NCI-H1694 (cell line): ENCODE measurements at places on chromosomes 3 and 15.

- DNase-seq: peak; percentile 86
Observed at GRCh38 chr3:124351430-124352148, 359.7 kb upstream of the ROPN1 start.

- no peak for DNase-seq
Observed at GRCh38 chr3:43949594-43949993, 258.9 kb downstream of the ABHD5 start.

GRCh38 chr3:70020906-70021660 is 21.6 kb downstream of the SAMMSON start:
- DNase-seq: no peak

GRCh38 chr3:169528289-169528688 is 135.2 kb downstream of the MECOM start:
- DNase-seq: no peak

- no peak for DNase-seq
Observed at GRCh38 chr15:65085990-65086679, 9.6 kb downstream of the KBTBD13 start.

DNA sequence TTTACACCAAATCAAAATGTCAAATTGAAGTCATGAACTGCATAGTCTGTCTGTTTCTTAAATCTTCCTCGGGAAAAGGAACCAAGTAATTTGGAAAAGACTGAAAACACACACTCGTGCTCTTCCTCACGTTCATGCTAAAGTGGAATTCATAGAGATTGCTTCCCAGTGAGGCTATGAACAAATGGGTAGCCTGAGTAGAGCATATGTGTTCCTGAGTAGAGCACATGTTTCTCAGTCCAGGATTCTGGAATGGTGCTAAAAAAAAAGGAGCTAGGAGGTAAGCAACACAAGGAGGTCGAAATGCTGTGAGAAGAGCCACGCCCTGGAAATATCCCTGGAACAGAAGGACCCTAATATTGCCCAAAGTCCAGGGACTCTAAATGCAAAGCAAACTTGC is 494.2 kb upstream of the THBS1 start:
- DNase-seq: no peak

DNA sequence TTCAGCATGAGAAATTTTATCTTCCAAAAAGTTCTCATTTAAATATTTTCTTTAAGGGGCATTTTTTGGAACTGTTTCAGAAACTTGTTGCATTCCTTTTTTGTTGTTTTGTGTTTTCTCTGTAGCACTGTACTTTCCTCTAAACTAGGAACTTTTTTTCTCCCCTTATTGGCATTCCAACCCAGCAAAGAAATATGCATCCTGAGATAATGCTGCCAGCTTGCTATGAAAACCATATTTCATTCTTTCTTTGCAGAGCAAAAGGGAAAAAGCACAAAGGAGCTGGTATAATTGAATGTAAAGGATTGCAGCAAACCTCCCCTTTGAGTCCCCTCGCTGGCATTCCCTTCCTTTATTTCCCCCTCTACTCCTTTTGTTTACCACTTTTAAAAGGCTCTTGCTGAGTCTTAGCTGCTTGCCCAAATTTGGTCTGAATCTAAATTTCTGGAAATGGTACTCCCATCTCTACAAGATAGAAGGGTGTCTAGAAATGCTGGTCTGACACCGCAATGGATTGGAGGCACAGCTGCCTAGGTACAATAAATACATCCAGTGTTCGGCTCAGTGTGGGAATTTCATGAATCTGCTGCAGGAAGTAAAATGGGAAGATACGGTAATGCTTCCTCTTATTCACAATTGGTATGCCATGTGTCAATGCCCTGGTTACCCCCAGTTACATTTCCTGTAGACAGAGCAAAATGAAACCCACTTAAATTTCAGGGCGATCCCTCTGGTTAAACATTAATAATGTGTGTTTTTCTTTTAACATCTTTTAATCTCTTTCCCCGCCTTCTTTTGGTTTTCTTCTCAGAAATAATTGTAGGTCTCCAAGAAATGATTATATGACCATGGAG is 156.6 kb downstream of the MEIS2 start:
- DNase-seq: no peak

DNA sequence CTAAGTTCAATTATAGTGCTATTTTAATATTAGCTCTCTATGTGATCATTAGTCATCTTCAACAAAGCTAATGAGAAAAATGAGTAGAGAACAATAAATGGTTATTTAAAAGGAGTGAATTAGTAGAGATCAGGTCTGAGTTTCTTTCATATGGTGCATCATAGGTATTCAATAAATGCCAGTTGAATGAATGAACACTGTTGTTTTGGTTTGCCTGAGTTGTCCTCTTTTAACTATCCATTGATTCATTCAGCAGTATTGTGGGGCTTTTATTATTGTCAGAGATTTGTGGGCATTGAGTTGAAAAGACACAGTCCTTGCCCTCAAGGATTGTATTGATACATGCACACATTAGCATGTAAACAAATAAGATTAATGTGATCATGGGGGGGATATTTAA is 88.2 kb downstream of the AGBL1 start:
- no peak for DNase-seq

- DNase-seq: no peak
Observed at GRCh38 chr3:111506435-111506834, 35.6 kb upstream of the CD96 start.

- no peak for DNase-seq
Observed at GRCh38 chr3:168802766-168803165, 707.0 kb upstream of the GOLIM4 start.

GRCh38 chr3:46824211-46824970 is 38.9 kb downstream of the MYL3 start:
- no peak for DNase-seq

DNA sequence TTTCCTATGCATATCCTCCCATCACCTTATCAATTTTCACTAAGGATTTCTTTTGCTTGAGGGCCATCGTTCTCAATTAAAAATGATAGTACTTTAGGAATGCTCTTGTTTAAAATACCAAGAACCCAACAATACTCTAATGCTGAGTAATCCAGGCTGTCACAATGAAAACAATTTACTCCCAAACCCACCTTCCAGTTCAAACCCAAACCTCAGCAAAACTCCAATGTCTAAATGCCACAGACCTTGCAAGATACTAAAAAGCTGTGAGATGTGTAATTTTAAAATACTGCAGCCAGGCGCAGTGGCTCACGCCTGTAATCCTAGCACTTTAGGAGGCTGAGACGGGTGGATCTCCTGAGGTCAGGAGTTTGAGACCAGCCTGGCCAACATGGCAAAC is 889.8 kb downstream of the ROBO1 start:
- DNase-seq: no peak

DNA sequence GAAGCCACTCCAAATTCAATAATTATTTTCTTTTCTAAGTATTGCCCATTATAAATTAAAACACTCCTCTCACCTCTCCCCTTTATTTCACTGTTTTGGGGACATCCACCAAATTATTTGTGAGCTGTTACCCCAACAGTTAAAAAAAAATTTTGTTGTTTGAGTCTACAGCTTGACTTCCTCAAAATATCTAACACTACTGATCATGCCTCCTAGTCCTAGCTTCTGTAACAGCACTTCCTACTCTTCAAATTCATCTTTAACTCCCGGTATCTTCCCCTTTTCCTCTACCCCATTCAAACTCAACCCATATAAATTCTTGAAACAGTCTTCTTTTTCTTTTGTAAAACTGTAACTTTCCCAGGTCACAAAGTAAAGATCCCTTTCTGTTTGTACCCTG is 15.9 kb downstream of the PARL start:
- no peak for DNase-seq

DNA sequence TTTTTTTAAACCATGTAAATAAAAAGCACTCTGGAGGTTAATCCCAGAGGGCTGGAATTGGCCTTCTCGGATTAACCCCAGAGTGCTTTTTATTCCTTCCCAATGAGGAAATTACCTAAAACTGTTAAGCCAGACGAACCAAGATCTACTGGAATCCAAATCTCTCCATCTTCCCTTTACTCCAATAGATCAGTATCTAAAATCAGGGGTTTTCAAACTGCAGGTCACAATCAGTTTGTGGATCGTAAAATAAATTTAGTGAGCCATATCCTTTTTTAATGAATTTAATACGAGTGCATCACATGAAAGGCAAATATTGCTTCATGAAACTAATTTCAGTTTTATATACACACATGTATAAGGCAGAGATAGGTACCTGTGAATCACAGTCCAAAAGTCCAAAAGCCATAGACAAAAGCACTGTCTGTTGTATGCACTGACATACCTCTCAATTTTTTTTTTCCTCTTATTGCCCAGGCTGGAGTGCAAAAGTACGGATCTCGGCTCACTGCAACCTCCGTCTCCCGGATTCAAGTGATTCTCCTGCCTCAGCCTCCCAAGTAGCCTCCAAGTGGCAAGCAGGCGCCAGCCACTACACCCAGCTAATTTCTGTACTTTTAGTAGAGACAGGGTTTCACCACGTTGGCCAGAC is 61.3 kb downstream of the TBL1XR1 start:
- no peak for DNase-seq

- DNase-seq: no peak
Observed at GRCh38 chr3:33067484-33067883, 29.5 kb downstream of the GLB1 start.

DNA sequence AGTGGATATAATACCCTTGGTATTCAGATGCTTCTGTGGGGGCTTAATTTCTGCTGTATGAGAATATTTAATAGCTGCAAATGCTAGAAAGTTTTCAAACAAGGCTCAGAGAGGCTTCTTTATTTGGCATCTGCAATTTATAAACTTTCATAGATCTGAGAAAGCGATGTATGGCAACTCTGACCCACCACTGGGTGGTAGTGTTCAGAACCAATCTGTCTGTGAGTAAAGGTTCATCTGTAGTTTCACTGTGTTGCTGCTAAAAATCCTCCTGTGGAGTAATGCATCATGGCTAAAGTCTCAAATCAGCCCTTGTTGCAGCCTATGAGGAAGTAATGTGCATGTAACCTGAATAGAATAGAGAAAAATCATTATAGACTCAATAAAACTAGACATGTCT is 47.4 kb downstream of the CLSTN2 start:
- peak; percentile 60 for DNase-seq

DNA sequence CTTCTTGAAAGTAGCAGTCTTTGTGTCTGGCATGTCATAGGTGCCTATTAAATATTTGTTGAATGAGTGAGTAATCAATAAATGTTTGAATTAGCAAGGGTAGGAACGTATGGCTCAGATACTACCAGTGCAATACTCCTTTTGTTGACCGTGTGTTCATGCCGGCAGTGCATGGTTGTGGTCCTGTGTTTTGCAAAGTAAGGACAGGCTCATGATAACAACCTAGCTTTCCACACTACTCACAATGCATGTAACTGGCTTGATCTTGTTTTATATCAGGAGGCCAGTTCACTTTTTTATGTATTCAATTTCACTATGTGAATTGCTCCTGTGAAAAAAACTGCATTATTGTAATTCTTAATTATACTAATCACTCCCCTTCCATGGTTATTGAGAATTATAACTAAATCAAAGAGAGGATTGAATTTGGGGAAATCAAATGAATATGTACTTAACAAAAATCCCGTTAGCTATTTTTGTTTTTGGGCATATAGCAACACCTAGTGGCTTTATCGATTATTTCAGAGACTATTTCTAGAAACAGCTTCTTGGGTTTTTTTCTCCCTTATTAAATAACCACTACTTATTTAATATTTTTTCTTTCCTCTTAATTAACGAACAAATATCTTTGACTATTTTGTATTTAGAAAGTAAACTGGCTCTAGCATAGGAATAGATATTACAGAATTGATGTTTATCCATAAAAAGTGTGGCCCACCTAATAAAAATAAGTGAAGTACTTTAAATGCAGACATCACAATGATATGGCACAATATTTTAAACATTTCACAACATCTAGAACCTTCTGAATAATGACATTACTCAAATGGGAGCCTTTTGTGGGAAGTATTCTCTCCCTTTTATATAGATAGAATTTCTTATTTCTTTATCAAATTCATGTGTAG is 218.5 kb downstream of the BBX start:
- peak; percentile 46 for DNase-seq

GRCh38 chr3:10145685-10146084 is 4.1 kb downstream of the VHL start:
- DNase-seq: no peak

DNA sequence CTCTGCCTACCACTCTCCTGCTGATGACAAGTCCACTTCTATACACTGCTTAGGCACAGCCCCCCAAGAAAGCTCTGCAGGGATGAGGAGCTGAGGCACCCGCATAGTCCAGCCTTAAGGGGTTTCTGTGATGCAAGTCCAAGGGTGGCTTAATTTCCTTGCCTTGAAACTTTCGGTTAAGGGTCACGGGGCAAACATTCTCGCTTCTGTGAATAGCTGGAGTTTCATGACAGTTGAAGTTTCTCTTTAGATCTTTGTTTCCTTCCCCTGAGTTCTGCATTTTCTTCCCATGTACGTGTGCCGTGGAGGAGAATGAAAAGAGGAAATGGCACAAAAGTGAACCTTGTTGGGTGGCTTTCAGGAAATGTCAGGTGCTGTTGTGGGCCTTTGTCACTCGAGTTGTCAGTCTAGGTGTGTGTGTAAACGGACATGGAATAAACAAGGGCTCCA is 7.0 kb downstream of the GPR160 start:
- DNase-seq: no peak
